Stimulated activated CD4-positive, alpha-beta T cell treated with anti-CD3 and anti-CD28 coated beads, Interleukin-4, amount 100 ng/mL, for 4 hours (primary cell): ENCODE measurements at places on chromosomes 13 and 19.
A peak's percentile ranks its signal among the peaks of the same experiment; 100 is the strongest.

- no peak for DNase-seq
Observed at GRCh38 chr19:34310494-34310981, 54.5 kb upstream of the GPI start.

GRCh38 chr19:31317093-31317492 lies 32.1 kb downstream of the TSHZ3 start:
- DNase-seq: no peak

- no peak for DNase-seq
Observed at GRCh38 chr19:16088351-16089009, 12.2 kb downstream of the TPM4 start.

- no peak for DNase-seq
Observed at GRCh38 chr19:3977242-3978143, 6.6 kb upstream of the DAPK3 start.

GRCh38 chr13:59776924-59777690 lies 386.6 kb downstream of the DIAPH3 start:
- no peak for DNase-seq

DNA sequence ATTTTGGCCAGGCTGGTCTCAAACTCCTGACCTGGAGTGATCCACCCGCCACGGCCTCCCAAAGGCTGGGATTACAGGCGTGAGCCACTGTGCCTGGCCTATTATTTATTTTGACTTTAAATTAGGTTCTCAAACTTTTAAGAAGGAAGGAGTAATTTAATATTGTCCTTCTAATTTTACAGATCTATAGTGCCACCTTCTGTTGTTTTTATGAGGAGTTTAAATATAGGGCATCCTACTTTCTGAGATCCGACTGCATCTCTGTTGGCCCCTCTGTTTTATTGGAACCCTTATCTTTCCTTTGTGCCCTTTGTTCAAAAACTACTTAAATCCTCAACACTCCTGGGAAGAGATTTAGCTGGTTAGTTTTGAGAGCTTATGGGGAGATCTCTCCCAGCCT lies 25.4 kb upstream of the ZMYM5 start:
- no peak for DNase-seq

DNA sequence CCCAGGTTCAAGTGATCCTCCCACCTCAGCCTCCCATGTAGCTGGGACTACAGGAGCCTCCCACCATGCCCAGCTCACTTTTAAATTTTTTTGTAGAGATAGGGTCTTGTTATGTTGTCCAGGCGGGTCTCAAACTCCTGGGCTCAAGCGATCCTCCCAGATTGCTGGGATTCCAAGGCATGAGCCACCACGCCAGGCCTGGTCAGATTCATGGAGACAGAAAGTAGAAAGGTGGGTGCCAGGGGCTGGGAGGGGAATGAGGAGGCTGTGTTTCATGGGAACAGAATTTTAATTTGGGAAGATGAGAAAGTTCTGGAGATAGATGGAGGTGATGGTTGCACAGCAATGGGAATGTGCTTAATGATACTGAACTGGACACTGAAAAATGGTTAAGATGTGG lies 22.3 kb downstream of the ARHGEF18 start:
- no peak for DNase-seq

DNA sequence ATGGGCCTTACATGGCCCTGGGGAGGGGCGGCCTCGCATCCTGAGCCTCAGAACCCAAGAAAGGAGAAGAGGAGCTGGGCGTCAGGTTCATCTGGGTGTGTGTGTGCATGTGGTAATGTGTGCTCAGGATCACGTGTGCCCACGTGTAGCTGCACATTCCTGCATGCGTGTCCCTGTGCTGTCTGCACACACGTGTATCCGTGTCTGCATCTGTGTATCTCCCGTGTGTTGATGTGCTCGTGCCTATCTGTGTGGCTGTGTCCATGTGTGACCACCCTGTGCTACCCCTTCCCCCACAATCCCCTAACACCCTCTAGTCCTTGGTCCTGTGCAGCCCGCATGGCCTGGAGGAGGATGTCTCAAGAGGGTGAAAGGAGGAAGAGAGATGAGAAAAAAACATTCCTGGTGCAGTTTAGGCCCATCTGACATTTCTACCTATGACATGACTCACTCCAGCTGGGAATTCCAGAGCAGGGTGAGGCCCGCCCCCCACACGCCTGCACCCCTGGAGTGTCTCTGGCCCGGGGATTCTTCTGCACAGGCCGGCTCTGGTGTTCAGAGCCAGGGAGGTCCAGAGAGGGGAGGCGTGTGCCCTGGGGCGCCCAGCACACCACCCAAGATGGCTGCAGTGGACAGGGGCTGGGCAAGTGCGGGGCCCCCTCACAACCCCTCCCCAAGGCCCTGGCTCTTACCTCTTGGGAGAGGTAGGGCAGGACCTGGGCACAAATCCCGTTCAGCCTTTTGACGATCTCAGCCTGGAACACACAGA lies 7.1 kb downstream of the TLE5 start:
- DNase-seq: no peak

- DNase-seq: no peak
Observed at GRCh38 chr13:40017662-40018262, 362.3 kb downstream of the COG6 start.

DNA sequence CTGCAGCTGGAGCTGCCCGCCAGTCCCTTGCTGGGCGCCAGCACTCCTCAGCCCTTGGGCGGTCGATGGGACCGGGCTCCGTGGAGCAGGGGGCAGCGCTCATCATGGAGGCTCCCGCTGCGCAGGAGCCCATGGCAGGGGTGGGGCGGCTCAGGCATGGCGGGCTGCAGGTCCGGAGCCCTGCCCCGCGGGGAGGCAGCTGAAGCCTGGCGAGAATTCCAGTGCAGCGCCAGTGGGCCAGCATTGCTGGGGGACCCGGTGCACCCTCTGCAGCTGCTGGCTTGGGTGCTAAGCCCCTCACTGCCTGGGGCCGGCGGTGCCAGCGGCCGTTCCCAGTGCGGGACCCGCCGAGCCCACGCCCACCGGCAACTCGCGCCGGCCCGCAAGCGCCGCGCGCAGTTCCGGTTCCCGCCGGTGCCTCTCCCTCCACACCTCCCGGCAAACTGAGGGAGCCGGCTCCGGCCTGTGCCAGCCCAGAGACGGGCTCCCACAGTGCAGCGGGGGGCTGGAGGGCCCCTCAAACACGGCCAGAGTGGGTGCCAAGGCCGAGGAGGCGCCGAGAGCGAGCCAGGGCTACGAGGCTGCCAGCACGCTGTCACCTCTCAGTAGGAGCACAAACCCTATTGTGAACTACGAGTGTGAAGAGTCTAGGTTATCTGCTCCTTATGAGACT lies 687.1 kb downstream of the PCDH17 start:
- no peak for DNase-seq

DNA sequence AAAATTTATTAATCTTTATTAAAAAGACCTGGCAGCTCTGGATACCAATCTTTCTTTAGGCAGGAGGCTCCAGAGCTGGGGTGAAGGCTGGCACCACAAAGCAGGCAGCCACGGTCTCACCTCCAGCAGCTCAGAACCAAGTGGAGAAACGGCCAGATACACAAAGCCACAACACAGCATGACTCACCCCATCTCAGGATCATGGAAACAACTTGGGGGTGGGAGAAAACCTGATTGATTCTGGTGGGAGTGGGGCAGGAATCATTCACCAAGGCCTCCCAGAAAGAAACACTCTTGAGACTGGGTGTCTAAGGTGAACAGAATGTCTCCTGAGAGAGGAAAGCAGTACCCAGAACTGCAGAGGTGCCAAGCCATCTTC lies 64.2 kb downstream of the CRYL1 start:
- DNase-seq: no peak

- no peak for DNase-seq
Observed at GRCh38 chr19:39248806-39249205, at the start of gene IFNL4. IFNL4 (minus strand) TSS chr19:39248856.

DNA sequence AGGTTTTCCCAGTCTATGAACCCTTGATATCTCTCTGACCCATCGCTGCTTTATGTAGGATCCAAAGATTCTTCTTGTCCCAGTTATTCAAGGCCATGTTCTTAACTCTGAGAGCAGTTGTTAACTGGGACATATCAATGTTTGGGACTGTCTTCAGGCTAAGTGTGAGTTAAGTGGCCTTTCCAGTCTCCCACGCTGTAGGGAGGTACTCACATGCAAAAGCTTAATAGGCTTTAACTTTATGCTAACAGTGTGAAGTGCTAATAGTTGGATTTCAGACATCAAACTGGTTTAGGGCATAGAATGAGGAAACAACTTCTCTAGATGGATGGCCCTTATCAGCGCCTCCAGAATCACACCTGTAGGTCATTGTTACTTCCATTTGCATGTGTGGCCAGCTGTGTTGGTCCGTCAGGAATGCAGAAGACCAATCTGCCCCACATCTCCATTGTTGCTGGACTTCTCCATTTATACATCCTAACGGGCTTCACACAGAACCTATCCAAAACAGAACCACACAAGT lies 104.7 kb upstream of the MBNL2 start:
- no peak for DNase-seq

DNA sequence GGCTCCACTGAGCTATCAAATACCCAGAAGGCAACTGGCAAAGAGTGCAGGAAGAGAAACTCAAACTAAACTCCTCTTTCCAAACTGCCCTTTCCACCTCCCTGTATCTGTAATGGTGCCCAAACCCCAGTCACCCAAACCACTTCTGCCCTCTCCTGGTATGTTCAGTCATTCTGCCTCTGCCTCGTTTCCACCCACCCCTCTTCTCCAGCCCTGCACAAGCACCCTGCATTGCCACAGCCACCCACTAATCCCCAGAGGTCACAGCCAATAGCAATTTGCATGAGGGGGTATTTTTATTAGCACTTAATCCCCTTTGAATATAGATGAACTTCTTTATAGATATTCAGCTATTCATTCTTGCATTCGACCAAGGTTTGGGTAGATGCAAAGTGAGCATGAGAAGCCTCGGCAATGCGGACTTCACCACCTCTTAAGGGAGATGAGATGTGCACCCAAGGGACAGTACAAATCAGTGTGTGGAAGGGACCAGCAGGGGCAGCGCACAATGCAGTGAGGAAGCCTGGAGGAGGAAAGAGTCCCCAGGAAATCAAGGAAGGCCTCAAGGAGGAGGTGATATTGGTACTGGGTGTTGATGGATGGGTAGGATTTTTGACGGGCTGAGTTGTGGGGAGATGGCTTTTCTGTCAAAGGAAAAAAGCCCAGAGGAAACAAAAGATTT lies 12.4 kb downstream of the TMEM272 start:
- peak; percentile 53 for DNase-seq

DNA sequence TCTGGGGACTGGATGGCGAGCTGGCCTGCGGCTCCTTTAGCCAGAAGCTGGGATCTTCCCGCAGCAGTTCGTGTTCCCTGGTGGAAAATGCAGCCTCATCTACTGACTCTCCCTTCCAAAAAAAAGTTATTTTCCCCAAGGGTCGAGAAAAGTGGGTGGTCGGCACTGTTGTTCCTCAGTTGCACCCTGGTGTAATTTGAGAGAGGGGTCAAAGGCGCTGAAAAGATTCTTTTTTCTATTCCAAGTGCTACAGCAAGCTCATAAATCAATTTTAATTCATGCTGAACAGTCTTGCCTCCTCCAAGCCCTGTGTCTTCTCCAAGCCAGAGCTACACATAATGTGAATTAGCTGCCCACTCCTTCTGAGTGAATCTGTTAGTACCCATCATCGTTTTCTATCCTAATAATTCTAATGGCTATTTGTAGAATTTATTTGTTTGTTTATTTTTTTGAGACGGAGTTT lies 774 bp downstream of the SLC25A15 start:
- DNase-seq: no peak

GRCh38 chr13:67726979-67727378 lies 496.8 kb upstream of the PCDH9 start:
- DNase-seq: no peak
